Right ventricle myocardium superior (tissue), 1 donor: ENCODE measurements at places on chromosomes 13 and 19.

- DNase-seq: no peak
Observed at GRCh38 chr19:30281906-30282305, 90.3 kb upstream of the ZNF536 start.

GRCh38 chr13:102564564-102564963 lies 32.2 kb upstream of the TPP2 start:
- DNase-seq: no peak

- DNase-seq: no peak
Observed at GRCh38 chr19:6935618-6936017, 48.2 kb downstream of the ADGRE1 start.

GRCh38 chr13:99659226-99659625 lies 158.0 kb downstream of the TM9SF2 start:
- no peak for DNase-seq

DNA sequence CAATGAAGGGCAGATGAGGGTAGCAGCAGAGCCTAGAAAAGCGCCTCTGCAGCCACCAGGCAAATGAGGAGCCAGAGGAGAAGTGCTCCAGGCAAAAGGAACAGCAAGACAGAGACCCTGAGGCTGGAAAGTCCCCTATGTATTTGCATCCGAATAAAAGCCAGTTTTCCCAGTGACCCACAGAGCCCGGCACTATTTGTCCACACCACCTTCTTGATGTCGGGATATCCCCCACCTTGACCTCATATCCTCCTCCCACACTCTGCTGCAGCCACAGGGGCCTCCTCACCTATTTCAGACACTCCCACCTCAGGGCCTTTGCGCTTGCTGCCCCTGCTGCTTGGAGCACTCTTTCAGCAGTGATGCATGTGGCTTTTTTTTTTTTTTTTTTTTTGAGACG lies 6.6 kb downstream of the ATG4D start:
- no peak for DNase-seq

- no peak for DNase-seq
Observed at GRCh38 chr13:41995946-41996345, 35.0 kb upstream of the VWA8 start.

DNA sequence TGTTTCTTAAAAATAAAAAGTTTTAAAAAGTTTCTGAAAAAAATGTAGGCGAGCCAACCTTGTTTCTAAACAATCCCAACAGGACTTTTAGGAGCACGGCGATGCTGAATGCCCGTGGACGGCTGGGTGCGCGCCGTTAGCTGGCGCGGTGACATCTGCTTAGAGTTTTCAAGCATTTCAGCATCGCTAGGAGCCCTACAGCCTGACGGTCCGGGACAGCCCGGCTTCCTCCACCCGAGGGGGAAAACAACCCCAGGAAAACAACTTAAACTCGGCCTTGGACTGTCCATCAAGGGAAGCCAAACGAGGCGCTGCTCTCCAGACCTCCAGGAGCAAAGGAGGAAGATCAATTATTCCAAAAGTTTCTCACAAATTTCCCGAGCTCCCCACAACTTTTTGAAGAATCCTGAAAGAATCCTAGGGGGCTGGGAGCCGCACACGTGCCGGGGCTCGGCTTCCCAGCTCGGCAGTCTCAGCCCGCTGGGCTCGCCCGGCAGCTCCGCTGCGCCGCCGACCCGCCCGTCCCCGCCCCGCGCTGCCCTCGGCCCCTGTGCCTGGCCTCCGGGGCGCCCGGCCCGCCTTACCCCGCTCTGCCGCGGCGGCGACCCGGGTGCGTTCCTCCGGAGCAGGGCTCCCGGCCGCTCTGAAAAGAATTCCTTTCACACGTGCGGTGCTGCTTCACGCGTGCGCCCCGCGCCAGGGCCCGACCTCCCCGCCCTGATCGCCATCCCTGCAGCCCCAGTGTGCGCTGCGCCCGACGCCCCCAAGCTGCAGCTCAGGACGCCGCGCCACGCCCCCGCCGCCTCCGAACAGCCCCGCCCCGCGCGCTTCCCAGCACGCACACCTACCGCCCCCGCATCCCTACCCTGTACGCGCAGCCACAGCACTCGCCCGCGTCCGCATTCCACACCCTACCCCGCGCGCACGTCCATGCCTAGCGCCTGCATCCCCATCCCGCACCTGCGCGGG lies at the start of gene GJA3:
Gene GJA3 (minus strand): TSS at position 747 of the 969 bp plus-strand sequence. CDS start 17,764 bp downstream, outside the sequence.
- DNase-seq: peak; percentile 71

- no peak for DNase-seq
Observed at GRCh38 chr19:7101498-7102253, 32.2 kb downstream of the ZNF557 start.

- DNase-seq: no peak
Observed at GRCh38 chr19:47032171-47032811, 12.7 kb downstream of the NPAS1 start.

DNA sequence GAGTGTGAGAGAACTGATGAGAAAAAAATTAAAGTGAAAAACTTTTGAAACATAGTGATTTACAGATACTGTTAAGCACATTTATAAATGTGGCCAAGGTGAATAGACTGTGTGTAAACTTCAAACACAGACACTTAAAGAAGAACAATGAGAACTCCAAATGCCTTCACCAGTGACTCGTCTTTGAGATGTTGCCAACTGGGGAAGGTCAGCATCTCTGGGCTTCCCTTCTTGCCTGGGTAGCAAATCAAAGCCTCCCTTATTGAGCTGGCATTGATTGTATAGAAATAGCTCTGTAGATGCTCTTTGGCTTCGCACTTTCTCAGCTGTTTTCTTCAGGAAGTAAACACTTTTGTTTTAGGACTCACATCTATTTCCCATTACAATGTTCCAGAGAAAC lies 177.3 kb upstream of the SGCG start:
- no peak for DNase-seq

DNA sequence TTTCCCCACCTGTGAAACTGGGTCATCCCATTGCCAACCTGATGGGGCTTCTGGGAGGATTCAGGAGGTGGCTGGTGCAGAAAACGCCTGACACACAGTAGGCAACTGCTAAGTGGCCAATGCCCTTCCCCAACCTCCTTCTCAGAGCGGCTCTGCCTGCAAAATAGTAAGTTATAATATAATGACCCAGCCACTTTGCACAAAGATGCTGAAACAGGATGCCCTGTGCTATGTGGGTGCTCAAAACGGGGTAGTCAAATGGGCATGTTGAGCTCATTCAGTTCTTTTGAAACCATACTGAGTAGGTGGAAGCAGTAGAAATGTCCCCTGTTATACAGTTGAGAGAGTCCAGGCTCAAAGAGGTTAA lies 507 bp downstream of the MARCHF2 start:
- no peak for DNase-seq

DNA sequence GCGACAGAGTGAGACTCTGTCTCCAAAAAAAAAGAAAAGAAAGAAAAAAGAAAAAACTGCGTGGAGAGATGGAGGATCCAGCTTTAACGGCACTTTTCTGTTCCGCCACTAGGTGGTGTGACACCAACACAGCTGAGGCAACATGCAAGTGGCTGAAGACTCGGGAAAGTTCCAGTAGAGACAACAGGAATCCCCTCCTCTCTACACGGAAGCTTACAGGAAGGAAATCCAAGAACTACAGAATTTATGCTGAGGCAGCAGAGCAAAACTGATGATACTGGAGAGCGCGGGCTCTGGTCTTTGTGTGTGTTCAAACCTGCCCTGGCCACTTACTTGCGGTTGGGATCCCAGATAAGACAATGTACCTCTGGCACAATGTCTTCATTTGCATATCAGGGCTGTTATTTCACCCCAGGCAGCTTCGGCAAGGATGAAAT lies 9.9 kb downstream of the RANBP3 start:
- no peak for DNase-seq

DNA sequence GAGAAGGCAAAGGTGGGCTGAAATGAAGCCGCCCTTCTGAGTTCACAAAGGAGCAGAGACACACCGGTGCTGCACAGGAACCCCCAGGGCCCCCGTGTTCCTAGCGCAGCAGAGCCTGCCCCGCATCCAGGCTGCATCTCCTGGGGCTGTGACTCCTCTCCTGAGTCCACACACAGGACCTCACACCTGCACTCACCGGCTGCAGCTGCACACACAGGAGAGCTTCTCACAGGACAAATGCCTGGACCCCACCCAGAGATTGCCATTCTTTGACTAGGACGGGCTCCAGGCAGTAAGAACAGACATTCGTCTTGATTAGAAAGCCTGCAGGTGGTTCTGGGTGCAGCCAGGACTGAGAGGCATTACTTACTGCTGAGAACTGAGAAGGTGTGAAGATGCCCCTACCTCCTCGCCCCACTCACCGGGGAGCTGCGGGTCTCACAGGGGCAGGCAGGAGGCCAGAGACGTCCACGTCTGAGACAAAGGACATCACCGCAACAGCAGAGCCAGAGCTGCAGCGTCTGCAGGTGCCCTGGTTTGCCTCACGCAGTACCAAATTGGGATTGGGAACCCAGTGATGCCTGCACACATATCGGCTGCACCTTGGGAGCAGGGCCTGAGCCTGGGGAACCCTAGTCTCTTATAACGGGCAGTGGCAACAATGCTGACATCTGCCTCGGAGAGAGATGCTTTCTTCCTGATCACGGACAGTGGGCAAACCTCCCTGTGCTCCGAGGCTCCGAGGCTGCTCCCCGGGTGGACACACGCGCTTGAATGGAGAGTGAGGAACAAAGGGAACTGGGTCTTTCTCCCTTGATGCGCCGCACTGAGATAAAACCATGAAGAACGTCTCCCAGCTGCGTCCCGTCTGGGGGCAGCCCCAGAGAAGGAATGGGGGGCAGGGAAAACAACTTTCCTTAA lies 50.4 kb downstream of the RASA3 start:
- DNase-seq: peak; percentile 32
